ENCODE measurements at places on chromosomes 11 and 22.

- DNase-seq: no peak
Measured at GRCh38 chr11:58659404-58659803, 36.9 kb downstream of the CNTF start.

GRCh38 chr11:45446998-45447397 lies 160.9 kb upstream of the SYT13 start:
- no peak for DNase-seq

- DNase-seq: no peak
Measured at GRCh38 chr11:17015627-17016126, 1.5 kb upstream of the PLEKHA7 start.

DNA sequence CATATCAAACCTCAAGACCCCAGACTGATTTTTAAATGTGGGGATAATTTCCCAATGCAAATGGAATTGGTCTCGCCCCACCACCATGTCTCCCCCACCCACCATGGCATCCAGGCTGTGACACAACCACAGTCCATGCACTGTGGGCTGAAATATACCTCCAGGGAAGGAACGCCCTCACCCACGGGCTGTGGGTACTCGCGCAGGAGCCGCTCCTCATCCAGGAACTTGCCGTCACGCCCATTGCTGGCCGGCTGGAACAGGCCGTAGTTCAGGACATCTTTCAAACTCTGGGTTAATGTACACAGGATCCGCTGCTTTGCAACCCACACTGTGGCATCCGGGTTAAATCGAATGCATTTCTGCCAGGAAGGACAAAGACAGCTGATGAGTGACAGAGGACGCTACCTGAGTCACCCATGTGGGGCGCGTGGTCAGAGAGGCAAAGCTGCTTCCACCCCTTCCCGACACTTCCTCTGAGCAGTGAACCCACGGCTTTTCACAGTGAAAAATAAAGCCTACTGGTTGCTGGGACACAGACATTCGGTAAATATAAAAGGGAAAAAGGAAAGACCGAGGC lies 133.6 kb downstream of the SHANK2 start:
- DNase-seq: no peak

- no peak for DNase-seq
Measured at GRCh38 chr11:1888811-1889210, 2.9 kb downstream of the PRR33 start.

- DNase-seq: no peak
Measured at GRCh38 chr22:22366537-22366936, 122.0 kb downstream of the VPREB1 start.
